Activated CD8-positive, alpha-beta memory T cell treated with anti-CD3 and anti-CD28 coated beads for 1 hour (primary cell): ENCODE measurements at places on chromosomes 1 and 21.

DNA sequence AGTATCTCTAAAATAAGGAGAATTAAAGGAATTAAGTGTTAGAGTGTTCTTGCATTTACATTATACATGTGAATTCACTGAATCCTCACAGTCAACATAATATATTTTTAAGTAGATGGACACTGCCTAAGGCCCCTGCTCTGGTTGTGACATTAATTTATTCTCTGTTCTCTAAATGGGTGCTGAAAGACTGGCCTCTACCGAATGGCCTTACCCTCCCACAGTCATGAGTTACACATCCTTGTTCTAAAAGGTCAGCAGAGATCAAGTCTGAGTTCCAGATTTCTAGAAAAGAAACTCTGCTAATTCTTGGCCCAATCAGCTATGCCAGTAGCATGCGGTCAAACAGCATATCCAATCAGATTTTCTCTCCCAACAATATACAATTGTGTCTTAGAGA, 193.2 kb downstream of the TM2D1 start:
- no peak for DNase-seq

DNA sequence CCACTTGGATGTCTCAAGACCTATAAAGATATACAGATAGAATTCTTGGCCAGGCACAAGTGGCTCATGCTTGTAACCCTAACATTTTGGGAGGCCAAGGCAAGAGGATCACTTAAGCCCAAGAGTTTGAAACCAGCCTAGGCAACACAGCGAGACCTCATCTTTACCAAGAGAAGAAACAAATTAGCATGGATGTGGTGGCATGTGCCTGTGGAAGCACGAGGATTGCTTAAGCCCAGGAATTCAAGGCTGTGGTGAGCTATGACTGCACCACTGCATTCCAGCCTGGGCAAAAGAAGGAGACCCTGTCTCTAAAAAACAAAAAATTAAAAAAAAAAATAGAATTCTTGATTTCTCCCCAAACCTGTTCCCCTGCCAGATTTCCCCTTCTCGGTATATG, 8.3 kb downstream of the ASAP3 start:
- no peak for DNase-seq

- no peak for DNase-seq
Measured at GRCh38 chr1:207040181-207040533, 7.6 kb upstream of the C1orf116 start.

DNA sequence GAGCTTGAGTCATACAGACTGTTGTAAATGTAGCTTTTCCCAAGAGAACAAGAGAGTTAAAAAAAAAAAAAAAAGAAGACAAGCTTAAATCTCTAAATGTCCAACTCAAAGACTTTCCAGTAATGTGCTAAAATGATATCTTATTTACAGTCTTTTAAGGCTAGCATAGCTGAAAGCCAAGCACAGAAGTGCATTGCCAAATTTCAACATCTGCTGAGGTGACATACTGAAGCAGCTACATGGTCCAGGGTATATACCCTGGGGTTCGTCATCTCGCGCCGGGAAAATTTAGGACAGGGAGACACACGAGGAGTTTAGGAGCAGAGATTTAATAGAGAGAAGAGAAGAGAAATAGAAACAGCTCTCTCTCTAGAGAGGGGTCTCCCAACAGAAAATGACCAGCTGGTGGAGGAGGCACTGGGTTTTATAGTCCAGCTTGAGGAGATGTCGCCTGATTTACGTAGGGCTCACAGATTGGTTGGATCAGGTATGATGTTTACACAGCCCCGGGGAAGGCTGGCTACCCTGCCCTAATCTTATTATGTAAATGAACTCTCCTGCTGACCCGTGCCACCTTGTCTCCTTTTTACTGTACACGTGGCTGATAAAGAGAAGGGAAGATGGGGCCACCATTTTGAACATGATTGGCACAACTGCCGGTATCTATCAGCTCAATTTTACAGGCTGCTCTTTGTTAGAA, 172.7 kb downstream of the TRIM33 start:
- no peak for DNase-seq

DNA sequence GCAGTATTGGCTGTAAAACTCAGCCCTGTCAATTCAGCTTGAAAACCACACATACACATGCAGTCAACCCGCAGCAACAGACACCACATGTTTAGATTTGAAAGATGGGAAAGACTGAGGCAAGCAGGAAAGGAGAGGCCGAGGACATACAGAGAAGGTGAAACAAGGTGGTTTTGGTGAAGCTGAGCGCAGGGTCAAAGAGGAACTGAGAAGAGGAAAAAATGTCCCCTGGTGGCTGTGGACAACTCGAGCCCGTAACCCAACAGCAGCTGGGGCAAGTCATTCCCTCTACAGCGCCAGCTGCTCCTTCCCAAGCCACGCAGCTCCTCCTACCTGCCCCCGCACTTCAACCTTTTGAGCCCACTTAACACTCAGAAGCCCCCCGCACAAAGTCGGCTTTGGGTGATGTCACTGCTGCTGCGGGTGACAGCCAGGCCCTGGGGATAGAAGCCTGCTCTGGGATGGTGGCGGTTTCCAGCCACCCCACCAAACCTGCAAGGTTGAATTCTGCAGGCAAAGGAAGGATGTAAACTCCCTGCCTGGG, 63.0 kb downstream of the KCNN3 start:
- no peak for DNase-seq

- DNase-seq = no peak
Measured at GRCh38 chr1:214438075-214438474, 113.3 kb downstream of the PTPN14 start.

DNA sequence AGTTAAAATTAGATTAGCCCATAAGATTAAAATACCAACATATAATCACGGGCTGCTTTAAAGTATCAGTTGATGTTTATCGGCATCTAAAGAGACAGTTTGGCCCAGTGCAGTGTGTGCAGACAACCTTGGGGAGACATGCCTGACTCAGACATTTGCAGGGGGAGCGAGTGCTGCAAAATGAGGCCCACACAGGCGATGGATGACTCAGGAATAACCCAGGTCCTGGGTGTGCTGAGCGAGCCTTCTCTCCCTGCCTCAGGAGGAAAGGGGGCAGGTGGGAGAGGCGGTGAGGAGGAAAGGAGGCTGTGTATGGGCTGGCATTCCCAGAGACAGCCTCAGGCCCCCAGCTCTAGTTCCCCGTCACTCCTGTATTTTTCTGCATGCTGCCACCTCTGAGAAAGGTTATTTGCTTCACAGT, 9.0 kb downstream of the SLC9A1 start:
- DNase-seq = no peak

DNA sequence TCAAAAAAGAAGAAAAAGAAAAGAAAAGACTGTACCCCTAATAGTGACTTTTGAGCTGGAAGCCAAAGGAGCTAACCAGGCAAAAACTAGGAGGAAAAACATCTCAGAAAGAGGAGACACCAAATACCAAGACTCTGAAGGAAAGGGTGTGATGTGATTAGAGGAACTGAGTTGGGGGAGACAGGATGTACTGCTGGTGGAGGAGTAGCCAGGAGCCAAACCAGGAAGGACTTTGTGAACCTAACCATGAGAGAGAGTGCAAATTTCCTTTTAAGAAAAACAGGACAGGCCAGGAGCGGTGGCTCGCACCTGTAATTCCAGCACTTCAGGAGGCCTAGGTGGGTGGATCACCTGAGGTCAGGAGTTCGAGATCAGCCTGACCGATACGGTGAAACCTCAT, 4.1 kb upstream of the RBP7 start:
- no peak for DNase-seq

GRCh38 chr1:190579552-190580193, 102.0 kb upstream of the BRINP3 start:
- DNase-seq = no peak

DNA sequence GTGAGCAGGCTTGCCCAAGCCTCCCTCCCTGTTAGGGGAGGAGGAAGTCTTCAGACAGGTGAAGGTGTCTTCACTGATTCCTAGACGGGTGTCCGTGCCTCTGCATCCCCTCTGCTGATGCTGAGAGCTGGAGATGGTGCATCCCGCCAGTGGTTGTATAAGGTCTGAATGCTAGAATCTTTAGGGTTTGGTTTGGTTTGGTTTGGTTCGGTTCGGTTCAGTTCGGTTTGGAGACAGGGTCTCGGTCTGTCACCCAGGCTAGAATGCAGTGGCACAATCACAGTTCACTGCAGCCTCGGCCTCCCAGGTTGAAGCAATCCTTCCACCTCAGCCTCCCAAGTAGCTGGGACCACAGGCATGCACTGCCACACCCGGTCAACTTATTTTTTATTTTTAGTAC, 153.6 kb downstream of the PGBD5 start:
- DNase-seq = no peak

DNA sequence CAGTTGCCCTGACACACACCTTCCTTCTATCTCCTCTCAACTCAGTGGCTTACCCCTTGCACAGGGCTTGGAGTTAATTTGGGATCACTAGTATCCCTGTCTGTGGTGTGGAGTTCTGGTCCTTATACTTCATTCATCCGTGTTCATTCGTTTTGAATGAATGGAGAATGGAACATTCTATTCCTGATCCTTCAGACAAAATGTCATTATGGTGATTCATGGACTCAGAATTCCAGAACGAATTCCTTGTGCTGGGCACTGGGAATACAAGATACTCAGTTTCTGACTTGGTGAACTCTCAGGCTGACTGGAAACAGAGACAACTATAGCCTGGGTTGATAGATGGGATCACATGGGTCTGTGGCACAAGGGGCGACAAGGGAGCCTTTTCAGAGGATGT, 49.9 kb upstream of the TRABD2B start:
- no peak for DNase-seq
